Hepatocyte (in vitro differentiated cells): ENCODE measurements at places on chromosomes 7 and 10.
A peak's percentile ranks its signal among the peaks of the same experiment; 100 is the strongest.

DNA sequence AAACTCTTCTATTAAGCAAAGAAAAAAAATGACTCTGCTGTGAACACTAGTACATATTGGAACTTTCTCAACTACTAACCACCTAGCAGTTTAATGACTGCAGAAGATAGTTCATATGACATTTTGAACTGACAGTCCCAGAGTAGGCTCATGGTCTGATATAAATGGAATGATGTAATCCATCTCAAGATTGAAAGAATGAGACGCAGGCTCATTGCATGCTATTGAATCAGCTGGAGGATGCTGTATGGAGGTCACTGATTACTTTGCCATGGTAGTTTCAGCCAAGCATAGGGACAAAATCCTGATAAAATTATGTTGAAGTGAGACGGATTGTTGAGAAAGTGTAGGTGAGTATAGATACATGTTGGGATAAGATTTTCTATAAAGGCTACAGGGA lies 217.6 kb upstream of the SEMA3E start:
- DNase-seq, result no peak

- DNase-seq, result no peak
Measured at GRCh38 chr7:25964483-25964991, 187.5 kb upstream of the NFE2L3 start.

DNA sequence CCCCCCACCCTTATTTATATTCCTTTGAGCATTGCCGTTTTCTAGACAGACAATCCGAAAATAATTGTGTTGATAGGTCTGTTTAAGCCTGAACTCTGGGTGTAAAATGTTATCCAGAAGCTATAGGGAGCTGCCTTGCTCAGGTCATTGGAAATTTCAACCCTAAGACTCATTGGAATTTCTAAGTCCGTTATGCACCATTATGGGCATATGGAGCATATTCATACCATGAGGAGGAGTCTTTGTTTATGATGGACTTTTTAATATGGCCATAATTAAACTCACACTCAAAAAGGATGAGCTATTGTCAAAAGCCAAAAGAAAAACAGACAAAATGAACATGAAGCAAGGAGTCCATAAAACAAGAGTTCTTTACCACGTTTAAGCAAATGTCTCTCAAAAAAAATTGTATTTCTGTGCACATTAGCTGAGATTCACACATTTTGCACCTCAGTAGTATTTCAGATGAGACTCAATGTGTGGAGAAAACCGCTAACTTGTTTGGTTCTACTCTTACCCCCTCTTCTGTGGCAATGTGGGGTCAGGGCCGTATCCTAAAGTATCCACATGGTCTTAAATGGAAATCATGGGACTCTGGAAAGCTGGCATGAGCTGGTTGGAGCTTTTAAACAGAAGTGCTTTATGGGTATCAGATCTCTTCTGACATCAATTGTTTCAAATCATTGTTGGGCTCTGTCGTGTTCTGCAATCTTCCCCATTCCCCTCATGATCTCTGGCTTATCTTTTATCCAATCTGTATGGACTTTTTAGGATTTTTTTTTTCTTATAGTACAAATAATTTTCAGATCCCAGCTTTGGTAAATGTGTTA lies 60.5 kb downstream of the PODXL start:
- no peak for DNase-seq

GRCh38 chr10:27949528-27950241 lies 49.2 kb downstream of the ODAD2 start:
- DNase-seq, result no peak

DNA sequence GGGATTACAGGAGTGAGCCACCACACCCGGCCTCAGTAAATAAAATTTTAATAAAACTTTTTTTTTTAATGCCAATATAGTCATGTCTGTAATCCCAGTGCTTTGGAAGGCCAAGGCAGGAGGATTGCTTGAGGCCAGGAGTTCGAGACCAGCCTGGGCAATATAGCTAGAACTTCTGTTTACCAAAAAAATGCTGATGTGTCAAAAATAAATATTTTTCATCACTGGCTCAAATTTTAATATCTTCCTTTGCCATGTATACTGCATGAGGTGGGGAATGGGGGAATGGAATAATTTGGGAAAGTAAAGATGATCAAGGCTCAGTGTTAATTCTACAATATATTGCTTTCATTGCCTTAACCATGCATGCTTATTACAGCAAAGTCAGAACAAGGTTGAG lies 10.7 kb upstream of the RHBDD2 start:
- DNase-seq, result no peak

GRCh38 chr10:56823849-56824248 lies 462.8 kb upstream of the ZWINT start:
- DNase-seq, result no peak

DNA sequence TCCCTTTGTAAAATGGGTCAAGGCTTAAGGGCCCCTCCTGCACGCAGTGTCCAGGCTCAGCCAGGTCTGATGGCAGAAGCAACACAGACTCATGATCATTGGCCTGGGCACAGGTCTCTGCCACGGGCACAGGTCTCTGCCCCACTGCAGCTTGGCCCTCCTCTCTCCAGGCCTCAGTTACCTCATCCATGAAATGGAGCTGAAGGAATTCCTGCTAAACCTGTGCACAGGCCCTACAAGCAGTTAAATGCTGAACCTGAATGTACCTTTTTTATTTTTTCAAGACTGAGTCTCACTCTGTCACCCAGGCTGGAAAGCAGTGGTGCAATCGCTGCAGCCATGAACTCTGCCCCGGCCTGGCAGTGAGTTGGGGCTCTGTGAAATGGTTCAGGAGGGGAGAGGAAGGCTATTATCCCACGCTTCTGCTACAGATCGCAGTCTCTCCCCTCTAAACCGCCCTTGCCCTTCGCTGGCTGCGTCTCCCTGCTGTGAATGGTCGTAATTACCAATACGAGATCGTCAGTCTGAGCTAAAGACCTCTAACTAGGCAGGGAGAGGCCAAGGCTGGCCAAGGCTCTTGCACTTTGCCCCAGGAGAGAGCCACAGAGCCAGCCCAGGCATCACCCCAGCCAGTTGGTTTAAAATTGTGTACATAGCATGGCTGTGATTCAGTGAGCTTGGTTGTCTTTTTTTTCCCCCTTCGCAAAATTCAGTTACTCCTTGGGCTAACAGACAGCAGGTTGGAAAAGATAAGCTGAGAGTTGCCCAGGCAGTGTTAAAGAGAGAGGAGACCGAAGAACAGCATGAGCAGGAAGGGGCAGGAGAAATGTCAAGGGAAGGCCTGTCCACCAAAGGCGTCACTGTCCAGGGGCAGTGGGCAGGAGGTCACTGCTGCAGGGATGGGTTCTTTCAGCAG lies 93.0 kb upstream of the KCTD7 start:
- DNase-seq, result peak; percentile 52

DNA sequence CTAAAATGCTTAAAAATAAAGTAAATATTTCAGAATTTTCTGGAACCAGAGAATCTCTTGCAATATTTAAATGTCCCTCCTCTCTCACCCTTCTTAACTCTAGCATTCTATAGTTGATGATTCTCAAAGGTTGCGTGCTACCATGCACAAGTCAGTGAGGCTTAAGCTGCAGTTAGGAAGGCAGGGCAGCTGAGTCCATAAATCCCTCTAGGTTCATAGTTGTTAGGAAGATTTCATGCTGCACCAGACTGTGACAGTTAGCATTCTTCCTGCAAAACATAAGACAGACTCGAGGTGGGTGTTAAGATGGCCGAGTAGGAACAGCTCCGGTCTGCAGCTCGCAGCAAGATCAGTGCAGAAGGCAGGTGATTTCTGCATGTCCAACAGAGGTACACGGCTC lies 70.6 kb downstream of the MET start:
- DNase-seq, result no peak

DNA sequence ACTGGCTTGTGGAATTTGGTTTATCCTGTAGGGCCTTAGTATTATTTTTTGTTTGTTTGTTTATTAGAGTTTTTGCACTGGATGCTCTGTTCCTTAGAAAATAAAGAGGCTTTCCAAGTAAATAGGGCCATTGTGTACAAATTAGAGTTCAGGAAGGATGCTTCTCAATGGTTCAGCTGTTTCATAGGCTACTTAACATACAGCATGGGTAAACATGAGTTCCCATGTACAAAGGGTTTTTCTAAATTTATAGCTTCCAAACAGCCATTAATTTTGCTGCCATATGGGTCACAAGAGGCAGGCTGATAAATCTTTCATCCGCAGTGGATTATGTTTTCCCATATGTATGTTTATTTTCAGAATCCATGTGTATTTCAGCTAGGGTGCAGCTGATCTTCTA lies 121.6 kb upstream of the WDR11 start:
- no peak for DNase-seq
